ENCODE measurements at places on chromosomes 3 and 15. TPM values are rescaled to one million over a fixed set of nuclear protein-coding genes. Genes with fewer than 3 reads are reported as not detected.

DNA sequence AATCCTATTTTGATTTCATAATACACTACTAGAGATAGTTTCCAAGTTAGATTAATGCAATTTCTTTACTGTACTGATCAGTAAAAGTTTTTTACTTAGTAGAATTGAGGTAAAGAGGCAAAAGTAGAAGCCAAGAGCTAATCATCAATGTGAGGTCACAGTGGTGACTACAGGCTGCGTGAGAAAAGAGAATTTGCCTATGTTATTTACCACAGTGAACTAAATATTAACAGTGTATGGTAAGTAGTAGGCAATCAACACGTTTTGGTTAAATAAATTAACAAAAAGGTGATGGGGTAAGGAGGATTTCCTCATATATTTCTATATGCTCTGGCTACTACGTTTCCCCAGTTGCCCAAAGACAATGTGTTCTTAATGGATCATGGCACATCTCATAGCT lies 202.2 kb upstream of the CMC1 start:
- no peak for DNase-seq

DNA sequence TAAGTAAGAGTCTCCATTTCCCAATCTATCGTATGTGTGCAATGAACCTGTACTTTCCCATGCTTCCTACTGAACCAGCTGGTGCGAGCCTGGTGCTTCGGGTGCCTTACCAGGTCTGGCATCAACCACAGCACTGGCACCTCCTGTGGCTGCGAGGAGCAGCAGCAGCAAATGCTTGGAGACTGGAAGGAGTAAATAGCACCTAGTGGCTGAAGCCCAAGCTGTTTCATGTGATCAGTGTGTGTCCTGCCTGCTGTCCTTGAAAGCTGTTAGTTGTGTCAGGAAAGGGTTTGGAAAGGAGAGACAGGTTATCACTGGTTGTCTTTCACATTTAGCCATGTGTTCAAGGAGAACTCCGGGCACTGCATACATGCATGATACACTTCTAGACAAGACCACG lies 31.8 kb downstream of the PCOLCE2 start:
- no peak for DNase-seq

DNA sequence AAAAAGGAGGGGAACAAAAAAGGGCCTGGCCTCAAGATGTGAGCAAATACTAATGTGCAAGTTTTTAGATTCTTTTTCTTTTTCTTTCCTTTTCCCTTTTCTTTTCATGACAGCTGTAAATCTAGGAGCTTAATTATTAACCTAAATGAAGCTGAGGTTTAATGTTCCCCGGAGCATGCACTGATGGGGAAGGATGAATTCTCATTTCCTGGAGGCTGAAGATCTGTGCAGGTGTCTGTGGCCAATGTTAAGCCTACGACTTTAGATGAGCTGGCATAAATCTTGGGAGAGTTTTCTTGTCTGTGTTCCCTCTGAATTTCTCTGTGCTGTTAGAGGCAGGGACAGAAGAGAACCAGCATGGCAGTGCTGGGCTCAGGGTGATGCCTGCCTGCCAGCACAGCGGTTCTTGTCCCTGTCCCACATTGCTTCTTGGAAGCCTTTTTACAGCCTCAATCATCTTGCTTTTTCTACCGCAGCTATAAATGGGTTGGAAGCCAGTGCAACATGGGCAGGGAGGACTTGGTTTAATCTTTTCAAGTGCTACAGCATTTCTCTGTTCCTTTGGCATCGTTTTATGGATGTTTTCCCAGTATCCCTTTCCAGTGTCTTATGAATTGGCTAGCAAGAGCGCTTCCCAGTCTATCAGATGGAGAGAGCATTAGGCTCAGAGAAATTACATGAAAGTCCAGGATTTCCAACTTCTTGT lies 119.1 kb downstream of the ATG7 start:
- DNase-seq = no peak

The PIK3CA gene
- total RNA-seq = 37.1 TPM

The SNTN gene
- not detected for total RNA-seq

GRCh38 chr3:67460841-67461510 lies 193.4 kb downstream of the SUCLG2 start:
- no peak for DNase-seq

Measured in natural killer cell (primary cell).